Fibroblast of lung (primary cell): ENCODE measurements at places on chromosomes 4 and X. TPM values are rescaled to one million over a fixed set of nuclear protein-coding genes. Genes with fewer than 3 reads are reported as not detected.

DNA sequence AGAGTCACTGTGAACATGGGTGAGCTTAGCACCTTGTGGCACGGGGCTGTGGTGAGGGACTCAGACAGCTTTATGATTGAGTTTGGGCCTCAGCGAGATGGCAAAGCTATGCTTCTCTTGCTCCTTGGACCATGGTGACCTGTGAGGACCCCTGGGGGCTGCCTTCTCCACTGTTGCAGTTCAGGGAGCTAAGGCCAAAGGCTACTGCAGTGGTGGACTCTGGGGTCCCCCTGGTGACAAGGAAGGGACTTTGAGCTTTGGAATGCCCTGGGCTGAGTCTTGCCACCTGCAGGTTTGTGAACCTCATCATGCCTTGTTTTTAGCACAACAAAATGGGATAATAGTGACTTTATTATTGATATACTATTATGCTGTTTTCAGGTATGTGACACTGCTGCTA lies 36.5 kb downstream of the TBL1X start:
- no peak for DNase-seq

- no peak for DNase-seq
Measured at GRCh38 chr4:165118256-165118909, 5.7 kb upstream of the TMEM192 start.

Gene CFAP99
- total RNA-seq = under 0.01 TPM in 1 of 2 replicates, not detected in the other

DNA sequence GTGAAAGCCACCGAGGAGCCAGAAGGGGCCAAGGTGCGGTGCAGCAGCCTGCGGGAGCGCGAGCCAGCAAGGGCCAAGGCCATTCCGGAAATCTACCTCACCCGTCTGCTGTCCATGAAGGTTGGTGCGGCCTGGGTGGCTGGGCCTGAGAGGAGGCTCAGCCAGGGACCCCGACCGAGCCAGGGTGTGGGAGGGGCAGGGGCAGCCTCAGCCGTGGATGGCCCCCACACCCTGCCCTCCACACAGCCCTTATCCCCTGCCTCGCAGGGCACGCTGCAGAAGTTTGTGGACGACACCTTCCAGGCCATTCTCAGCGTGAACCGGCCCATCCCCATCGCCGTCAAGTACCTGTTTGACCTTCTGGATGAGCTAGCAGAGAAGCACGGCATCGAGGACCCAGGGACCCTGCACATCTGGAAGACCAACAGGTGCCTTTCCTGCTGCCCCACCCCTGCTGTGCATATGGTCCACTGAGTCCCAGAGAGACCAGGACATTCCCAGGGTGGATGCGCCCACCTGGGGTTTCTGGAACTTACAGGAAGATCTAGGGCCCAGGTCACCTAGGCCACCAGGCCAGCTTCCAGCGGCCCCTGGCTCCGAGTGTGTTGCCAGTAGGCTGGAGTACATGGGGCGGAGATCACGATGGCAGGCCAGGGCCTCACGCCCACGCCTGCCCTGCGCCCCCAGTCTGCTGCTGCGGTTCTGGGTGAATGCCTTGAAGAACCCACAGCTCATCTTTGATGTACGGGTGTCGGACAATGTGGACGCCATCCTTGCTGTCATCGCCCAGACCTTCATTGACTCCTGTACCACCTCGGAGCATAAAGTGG lies 3.4 kb upstream of the SRPK3 start:
- no peak for DNase-seq

Gene EFHC2
- 0.77 and 2.6 TPM in 2 replicates for total RNA-seq

- DNase-seq = peak; percentile 41
Measured at GRCh38 chrX:129360175-129360574, 163.1 kb downstream of the SMARCA1 start.

Gene ARHGAP36
- not detected in 2 replicates for total RNA-seq

DNA sequence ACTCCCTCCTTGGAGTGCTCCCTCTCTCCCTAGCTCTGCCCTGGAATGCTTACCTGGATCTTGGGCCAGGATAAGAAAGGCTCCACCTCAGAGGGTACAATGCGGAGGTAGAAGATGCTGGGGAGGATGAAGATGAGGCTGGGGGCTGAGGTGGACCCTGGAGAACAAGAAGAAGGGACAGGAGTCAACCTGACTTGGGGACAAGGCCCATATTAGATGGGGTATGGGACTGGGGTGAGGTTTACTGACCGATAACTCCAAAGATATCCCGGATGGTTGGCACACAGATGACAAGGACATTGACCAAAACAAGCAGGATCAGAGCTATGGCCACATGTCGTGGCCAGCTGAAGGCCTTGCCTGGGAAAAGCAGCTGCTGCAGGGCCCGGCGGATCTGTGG lies 10.6 kb downstream of the SLC38A5 start:
- DNase-seq = no peak

Gene SMIM10
- total RNA-seq = 10.0 and 10.2 TPM in 2 replicates

DNA sequence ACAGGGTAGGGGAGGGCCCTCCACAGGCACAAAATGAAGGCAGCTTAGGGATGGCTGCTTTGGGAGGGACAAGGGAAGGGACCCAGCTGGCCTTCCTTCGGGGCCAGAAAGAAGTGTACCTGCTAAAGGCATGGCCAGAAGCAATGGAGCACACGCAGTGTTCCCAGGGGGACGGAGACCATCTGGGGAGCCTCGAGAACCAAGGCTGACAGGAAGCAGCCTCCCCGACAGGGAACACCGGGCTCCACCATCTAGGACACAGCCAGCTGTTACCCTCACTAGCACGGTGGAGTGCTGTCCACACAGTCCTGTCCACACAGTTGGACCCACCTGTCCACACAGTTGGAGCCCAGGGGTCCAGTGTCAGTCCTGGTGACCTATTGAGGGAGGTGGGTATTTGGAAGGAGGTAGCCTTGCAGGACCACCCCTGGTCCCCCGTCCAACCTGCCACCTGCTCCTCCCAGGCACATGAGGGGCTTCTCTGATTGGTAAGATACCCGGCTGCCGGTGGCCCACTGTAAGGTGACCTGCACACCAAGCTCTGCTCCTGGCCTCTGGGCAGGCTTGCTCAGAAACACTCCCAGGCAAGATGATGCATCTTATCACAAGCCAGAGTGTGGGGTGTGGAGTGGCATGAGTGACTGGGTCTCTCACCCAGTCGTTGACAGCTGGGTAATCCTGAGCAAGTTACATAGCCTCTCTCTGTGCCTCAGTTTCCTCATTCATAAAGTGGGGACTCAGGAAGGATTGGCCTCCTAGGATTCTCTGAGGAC lies 20.5 kb upstream of the AFAP1 start:
- no peak for DNase-seq

GRCh38 chr4:55611358-55612059 lies 19.5 kb upstream of the PDCL2 start:
- DNase-seq = no peak

DNA sequence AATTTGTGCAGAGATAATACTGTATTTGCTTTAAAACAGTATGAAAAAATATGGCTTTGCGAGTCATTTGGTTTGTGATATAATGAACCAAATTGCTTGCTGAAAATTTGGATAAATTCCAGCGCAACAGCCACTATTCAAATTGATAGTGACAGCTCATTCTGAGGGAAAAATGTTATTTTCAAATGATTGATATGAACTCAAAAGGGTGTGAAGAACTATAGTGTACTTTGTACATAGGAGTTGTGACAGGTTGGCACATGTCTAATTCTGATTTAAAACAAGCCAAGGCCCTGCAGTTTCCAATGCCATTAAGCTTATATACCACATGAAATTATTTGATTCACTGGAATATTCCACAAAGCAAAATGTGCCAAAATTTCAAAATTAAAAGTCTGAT lies 1628.9 kb upstream of the AGA start:
- DNase-seq = no peak

GRCh38 chr4:127799711-127800110 lies 17.6 kb downstream of the HSPA4L start:
- DNase-seq = no peak

Gene FHIP1A
- under 0.01 TPM in 2 replicates for total RNA-seq

Gene RS1
- not detected in 2 replicates for total RNA-seq

DNA sequence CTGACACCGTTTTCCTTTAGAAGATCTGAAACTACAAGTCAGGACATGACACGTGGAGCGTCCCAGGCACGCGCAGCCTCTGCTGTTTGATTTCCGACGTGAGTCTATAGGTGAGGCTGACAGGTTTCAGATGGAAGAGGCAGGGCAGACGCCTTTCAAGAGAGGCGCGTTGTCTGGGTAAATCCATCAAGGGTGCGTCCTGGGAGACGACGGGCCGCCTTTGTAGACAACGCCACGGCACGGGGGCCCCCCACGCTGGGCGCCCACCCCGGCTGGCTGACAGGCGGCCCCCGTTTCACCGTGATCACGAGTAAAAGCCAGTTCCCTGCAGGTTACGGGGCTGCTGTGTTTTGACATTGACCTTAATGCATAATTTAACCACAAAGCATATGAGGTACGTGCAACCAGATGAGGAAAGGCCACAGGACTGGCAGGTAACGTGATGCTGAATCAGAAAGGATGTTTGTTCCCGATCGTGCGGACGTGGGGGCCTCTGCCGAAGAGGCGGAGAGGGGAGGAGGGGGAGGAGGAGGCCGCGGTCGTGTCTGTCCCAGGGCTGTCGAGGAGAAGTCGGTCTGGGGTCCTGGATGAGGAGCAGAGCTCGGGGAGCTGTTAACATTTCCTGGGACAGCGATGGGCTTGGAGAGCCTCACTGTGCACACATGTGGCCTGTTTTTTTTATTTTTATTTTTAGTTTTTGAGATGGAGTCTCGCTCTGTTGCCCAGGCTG lies 51.1 kb upstream of the PPP2R3B start:
- DNase-seq = no peak

GRCh38 chrX:40244980-40245379 lies 147.2 kb upstream of the BCOR start:
- DNase-seq = peak; percentile 23

DNA sequence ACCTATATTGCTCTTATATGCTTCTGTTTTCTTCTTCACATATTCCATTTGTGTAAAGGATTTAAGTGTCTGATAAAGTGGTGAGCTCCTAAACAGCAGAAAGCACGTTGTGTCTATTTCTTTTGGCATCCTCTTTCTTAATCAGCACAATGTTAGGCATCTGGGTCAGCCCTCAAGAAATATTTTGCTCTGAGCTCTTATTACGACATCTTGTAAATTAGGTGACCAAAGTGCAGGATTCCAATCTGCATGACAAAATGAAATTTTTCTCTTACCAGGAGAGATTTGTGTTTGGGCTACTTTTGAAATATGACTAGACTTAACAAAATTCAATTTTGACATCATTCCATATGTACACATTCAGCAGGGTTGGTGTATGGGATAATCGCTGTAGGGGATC lies 210.0 kb upstream of the IGFBP7 start:
- no peak for DNase-seq

DNA sequence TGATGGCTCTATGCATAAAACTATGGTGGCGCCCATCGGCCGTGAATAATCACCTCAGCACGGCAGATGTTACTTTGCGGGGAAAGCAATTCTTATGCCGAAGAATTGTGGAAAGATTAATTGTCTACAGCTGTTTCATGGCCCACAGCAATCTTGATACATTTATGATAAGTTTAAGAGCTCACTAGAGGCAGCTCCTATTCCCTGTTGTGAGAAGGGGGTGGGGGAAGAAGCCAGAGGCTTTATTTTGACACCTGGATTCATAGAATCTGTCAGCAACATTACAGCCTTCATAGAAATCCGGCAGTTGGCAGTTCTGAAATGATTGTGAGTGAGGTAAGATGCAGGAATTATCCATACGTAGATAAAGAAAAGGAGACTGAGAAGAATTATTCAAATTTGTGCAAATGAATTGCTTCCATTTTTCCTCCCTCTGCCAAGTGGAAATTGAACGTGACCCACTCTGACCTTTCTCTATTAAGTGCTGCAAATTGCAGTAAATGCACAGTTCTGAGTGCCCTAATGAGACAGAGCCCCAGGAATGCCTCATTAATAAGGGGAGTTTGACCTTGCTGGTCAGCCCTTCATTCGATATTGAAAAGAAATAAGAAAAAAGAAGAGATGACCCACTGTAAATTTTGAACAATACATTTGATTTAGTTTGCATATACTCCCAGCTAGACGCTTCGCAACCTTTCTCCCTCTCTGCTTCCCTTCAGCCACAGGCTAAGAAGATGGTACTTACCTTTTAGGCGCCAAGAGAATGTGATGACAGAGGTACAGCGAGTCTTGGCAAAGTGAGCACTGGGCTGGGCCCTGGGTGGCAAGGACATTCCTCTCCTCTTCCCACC lies 188.8 kb downstream of the GPAT3 start:
- DNase-seq = no peak

Gene PAGE2B
- total RNA-seq = not detected in 2 replicates

GRCh38 chrX:4243759-4244158 lies 530.3 kb upstream of the PRKX start:
- no peak for DNase-seq

- peak; percentile 61 for DNase-seq
Measured at GRCh38 chr4:14877246-14878225, 124.7 kb upstream of the CPEB2 start.

GRCh38 chrX:130628516-130628915 lies 226.7 kb downstream of the RBMX2 start:
- DNase-seq = no peak

- DNase-seq = peak; percentile 5
Measured at GRCh38 chr4:143251779-143252178, 67.1 kb downstream of the USP38 start.

DNA sequence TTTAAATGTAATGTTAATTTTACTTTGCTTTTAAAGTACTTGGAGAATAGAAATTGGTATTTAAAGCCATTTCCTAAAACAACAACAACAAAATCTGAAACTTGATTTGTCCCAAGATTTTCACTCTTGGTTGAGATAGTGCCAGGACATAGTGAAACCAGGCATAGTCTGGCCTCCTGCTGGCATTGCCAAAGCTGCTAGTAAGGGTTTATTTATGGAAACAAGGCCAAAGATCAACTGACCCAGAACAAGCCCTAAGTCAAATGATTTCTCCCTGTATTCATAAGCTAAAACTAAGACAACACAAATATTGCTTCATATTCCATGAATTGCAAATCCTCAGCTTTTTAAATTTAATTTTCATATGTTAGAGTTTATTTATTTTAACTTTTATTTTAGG lies 227.5 kb upstream of the FGF13 start:
- no peak for DNase-seq
